Effector memory CD4-positive, alpha-beta T cell (primary cell): ENCODE measurements at places on chromosomes 16 and 17.

DNA sequence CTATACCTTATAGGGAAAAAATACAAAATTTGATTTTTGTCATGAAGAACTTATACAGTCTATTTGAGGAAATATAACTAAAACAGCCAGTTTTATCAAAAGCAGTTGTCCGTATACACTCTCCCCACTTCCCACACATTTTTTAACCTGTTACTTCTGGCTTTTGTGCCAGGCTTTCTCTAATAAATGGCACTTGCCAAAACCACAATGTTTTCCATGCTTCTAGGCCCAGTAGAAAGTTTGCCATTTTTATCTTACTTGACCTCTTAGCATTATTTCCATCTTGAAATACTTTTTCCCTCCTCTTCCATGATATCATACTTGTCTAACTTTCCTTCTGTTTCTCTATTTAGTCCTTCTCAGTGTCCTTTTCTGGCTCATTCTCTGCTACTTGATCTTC lies 38.8 kb downstream of the EFCAB5 start:
- no peak for DNase-seq

GRCh38 chr17:74231928-74232907 lies 18.8 kb downstream of the TTYH2 start:
- DNase-seq: no peak

- no peak for DNase-seq
Measured at GRCh38 chr17:78027121-78027520, 68.6 kb downstream of the TNRC6C start.

GRCh38 chr16:1309888-1310831 lies 724 bp downstream of the UBE2I start:
- peak; percentile 53 for DNase-seq

DNA sequence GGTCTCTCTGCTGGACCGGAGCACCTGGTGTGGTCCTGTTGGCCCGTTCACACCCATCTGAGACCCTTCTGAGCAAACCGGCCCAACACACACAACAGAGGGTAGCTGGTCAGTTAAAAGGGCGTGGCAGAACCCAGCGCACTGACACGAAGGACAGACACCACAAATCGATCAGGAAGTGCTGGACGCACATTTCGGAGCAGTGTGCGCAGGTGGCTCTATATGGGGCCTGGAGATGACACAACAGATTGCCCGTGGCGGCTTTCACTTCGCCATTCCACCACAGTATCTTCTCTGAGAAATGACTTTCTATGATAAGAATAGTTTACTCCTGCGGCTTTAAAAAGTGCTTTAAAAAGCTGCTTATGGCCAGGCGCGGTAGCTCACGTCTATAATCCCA lies 12.5 kb downstream of the CCDC57 start:
- DNase-seq: no peak

DNA sequence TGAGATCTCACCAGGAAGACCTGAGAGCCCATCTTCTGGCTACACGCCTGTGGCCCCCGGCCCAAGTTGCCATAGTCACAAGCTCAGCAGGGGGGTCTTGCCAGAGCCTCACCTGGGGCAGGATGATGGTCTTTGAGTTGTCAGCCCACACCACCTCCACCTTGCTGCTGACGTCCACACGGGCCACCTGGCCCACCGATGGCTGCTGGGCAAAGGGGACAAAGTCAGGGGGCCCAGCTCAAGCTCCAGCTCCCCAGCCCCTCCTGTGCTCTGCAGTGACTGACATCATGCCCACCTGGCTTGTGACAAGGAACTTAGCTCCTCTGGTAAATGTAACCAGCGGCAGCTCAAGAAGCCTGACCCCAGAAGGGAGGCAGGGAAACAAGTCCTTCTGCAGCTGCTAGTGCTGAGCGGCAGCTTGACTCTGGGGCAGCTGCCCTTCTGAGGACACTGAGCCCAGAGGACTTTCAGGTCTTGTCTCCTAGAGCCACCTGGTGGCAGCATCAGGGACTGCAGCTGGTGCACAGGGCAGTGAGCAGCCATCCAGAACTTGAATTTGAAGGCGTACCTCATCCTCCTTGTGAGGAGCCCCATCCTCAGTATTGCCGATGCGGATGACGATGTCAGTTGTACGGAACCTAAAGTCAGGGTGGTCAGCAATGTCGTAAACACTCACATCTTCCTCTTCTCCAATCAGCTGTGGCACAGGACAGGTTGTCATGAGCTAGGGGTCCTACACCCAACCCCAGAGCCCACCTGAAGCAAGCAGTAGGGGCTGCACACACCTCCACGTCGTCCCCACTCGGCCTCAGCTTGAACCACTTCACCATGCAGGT lies 13.5 kb downstream of the SPHK1 start:
- peak; percentile 58 for DNase-seq

GRCh38 chr17:48593840-48594537 lies 410 bp upstream of the HOXB5 start:
- DNase-seq: peak; percentile 63

DNA sequence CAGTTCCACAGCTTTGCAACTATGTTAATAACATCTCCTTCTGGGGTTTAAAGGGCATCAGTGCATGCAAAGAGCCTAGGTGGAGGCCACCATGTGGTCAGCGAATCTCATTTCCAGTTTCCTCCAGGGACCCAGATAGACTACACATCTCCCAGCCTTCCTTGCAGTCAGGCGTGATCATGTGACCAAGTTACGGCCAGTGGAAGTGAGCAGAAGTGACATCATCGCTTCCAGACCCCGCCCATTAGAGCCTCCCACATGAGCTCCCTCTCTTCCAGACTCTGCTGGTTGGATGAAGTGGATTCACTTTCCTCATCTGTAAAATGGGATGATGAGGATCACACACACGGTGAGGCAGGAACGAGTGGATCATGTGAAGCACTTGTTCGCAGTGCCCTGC lies 27.4 kb upstream of the KDM8 start:
- DNase-seq: no peak

DNA sequence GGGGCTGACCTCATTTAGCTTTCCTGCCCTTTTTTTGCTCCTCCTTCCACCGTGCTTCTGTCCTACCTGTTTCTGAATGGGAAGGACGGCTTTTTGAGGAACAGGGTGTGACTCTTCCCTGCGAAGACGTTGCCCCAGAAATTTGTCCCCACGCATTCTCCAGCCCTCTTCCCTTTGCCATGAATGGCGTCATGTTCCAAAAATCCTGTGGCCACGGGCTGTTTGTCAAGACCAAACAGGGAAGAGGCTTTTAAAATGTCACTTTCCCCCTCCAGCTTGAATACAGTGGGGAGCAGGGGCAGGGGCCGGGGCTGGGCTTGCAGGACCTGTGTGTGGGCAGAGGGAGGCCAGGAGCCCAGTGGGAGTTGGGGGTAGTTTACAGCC lies 13.9 kb downstream of the MPRIP start:
- no peak for DNase-seq

GRCh38 chr17:16917671-16918394 lies 54.1 kb downstream of the TNFRSF13B start:
- DNase-seq: no peak

GRCh38 chr17:17090642-17091103 lies 48.4 kb downstream of the MPRIP start:
- DNase-seq: no peak
